ENCODE measurements at places on chromosomes 3 and 15.
A peak's percentile ranks its signal among the peaks of the same experiment; 100 is the strongest.

DNA sequence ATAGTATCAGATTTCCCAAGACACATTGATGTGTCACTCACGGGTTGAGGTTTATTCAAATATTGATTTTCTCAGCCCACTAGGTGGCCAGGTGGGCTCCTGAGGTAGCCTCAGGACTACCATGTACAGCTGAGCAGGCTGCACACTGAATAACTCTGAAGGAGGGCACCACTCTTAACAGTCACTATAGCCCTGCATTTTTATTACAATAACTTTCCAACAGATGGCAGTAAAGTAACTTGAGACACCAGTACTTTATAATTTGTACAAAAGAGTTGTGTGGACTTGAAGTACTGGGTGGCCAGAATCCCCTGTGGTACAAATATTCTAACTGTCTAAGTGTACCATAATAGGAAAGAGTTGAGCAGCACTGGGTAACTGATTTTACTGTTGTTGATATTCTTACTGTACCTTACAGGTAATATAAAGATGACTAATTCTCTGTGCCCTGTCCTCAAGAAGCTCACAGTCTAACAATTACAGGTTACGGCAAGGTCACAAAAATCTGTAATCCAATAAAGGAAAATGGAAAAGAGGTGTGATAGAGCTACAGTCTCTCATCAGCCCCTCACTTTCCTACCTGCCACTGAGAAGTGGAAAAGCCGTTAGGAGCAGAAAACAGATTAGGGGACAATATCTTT is 76.0 kb downstream of the ETFA start:
- DNase-seq, result no peak

- DNase-seq, result peak; percentile 76
Measured at GRCh38 chr3:196968233-196969133, at the start of gene PIGZ. Gene PIGZ, minus strand, starts transcription at chr3:196968833. Its CDS starts 16,802 bp downstream, at chr3:196952031.

GRCh38 chr3:151460228-151460627 is 633 bp downstream of the IGSF10 start:
- no peak for DNase-seq

DNA sequence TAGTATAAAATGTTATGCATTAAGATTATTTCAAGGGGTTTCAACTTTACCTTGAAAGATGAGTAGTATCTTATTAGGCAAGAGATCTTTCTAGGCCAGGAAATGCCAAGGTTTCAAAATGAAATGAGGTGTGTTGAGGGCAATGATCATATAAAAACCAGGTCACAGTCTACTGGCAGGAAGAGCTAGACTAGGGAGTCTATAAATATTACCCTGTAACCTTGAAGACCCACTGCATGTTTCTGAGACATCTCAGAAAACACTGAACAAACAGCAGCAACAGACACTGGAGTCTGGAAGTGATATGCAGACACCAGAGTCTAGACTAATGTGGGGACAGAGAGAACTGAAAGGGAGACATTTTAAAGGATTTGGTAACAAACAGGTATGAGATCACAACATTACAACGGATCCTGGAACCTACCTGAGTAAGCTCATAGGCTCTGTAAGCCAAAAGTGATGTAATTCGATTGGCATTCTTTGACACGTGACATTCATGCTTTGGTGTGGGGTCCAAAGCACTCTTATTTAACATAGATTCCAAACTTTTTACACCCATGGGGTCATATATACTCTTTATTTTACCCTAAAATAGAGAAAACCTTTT is 15.0 kb downstream of the TASOR start:
- no peak for DNase-seq

DNA sequence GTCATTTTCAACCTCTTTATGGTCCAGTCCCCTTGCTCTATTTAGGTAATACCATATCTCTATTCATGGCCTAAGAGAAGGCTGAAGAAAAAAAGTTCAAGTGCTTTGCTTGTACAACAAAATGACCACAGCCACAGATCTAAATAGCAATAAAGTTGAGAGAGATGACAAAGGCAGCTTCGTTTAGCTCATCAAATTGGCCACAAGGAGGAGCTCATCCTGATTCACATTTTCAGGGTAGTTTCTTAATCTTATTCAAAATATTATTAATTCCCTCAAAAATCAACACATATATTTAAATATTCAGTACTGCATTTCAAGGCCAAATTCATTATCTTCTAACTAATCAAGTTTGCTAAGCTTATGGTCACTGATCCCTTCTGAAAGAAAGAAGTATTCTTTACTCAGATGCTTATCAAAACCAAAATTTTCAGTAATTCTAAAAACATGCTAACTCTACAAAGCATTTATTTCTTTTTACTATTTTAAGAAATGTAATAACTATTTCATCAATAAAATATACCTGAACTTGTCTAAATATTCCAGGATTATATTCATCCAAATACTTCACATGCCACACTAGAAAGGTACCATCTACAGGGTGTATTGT is 85.5 kb downstream of the DMXL2 start:
- no peak for DNase-seq

GRCh38 chr15:36673039-36673438 is 93.6 kb downstream of the CDIN1 start:
- DNase-seq, result no peak

DNA sequence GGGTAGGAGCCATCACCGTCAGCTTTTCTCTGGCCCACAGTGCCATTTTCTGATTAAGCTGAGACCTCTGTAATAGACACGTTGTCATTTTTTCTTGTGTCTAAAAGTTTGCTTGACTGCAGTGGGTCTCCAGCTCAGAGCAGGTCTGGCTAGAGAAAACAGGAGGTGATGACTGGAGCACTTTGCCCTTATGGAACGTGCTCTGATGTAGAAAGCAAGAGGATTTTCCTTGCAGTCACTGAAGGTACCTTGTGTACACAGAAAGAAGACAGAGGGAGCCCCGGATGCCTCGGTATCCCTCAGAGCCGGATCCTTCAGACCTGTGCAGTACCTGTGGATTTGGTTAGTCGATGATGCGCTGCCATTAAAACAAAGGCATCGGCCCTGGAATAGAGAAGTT is 76.2 kb downstream of the IGF1R start:
- DNase-seq, result no peak

- DNase-seq, result no peak
Measured at GRCh38 chr15:40136470-40137302, 24.2 kb upstream of the BUB1B start.

DNA sequence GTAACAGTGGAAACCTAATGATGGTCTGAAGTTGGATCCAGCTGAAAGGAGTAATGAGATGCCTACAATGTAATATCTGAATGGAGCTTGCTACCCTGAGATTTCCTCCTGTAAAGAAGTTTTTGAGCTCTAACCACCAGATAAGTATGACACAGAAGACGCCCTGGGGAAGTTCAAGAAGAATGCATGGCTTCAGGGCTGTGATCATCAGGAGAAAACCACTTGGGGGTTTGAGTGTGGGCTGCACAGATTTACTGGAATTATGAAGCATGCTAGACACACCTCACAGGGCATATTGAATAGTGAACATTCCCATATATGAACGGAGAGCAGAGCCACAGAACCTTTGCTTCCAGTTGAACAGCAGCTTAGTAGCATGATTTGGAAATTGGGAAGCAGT is 10.6 kb upstream of the CCDC80 start:
- no peak for DNase-seq

GRCh38 chr3:150352931-150353330 is 55.2 kb upstream of the TSC22D2 start:
- no peak for DNase-seq

GRCh38 chr15:50890751-50891150 is 17.7 kb upstream of the AP4E1 start:
- DNase-seq, result no peak

DNA sequence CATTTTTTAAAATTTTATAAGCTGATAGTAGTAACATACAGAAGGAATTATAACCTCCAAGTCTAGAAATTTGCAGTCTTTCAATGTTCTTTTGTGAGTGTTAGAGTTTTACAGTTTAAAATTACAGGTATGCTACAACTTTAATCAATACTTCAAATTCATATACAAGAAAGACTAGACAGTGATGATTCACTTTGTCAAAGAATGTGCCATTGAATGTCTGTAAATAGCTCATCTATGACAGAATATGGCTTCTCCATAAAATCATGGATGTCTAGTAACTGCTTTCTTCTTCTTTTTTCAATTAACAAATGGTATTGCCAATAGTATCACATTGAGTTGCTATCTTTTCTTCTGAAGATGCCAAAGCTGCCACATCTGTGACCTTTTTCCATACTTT is 4.1 kb upstream of the TSC22D2 start:
- no peak for DNase-seq

GRCh38 chr15:67047149-67047661 is 18.2 kb upstream of the SMAD3 start:
- no peak for DNase-seq

DNA sequence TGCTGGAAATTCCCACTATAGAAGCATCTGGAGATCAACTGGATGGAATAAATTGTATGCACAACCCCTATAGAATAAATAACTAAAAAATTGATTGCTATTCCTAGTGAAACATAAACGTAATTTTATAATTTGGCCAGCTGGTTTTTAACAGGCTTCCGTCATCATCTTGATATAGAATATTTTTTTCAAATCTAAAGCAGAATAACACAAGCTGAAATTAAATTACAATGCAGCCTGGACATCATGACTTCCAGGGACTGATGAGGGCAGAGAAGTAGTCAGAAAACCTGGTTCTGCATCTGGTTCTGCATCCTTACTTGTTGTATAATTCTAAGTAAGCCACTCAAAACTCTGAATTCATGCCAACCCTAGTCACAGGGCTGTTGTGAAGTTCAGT is 146.1 kb downstream of the MEX3B start:
- DNase-seq, result no peak

- DNase-seq, result no peak
Measured at GRCh38 chr3:189849262-189849661, 218.1 kb downstream of the TP63 start.

- DNase-seq, result no peak
Measured at GRCh38 chr15:92463826-92464225, 70.1 kb downstream of the ST8SIA2 start.

DNA sequence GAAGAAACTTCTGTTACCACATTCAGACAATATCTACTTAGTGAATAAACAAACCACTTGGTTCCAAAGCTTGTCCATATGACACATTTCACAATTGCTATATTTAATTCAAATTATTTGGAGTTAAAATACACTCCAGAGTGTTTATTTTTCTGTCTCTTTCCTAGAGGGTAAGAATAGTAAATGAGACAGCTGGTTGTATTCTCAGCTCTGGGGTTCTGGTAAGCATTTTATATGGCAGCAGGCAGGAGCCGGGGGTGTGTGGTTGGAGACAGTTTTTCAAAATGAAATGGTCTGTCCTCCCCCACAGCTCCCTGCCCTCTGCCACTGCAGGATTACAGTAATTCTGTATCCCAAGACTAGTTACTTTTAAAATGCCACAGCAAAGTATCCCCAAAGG is 10.9 kb upstream of the SEC61A1 start:
- DNase-seq, result no peak

- DNase-seq, result no peak
Measured at GRCh38 chr3:188113756-188114155, 40.2 kb upstream of the LPP start.

DNA sequence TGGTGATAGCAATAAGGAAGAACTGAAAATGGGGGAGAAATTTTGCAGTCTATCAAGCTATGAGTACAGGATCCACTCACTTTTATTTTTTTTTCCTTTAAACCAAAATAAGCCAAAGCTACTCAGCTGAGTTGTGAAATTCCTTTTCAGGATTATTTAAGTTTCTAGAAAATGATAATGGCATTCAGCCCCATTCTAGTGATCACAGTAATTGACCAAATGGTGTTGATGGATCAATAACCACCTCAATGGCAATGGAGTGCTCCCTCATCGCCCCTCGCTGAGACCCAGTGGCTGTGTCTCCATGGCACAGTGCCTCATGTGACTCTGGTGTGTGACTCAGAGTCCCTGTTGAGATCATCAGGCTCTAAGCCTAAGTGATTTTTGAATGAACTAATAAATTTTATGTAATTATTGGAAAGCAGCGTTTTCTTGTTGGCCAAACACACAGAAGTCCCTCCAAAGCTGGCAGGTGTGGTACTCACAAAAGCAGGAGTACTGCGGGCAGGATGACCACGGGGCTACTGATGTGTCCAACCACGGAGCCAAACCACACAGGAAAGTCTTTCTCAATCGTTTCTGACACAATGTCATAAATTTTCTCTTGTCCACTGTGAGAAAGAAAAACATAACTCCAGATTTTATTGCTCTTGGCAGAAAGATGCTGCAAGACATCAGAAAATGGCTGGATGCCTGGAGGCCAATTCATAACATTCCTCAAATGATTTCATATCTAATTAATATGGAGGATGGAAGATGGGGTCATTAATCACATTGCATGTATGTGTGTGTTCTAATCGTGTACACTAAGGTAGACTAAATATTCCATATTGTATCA is 14.4 kb upstream of the STARD5 start:
- peak; percentile 47 for DNase-seq

- DNase-seq, result no peak
Measured at GRCh38 chr3:43870844-43871626, 180.3 kb downstream of the ABHD5 start.

GRCh38 chr3:38724392-38724736 is 74.9 kb upstream of the SCN5A start:
- DNase-seq, result no peak

- no peak for DNase-seq
Measured at GRCh38 chr3:19539518-19540392, 391.4 kb downstream of the KCNH8 start.

GRCh38 chr3:23953523-23953922 is 8.4 kb downstream of the NR1D2 start:
- DNase-seq, result no peak

- DNase-seq, result no peak
Measured at GRCh38 chr3:183262875-183263378, 9.9 kb downstream of the B3GNT5 start.

- peak; percentile 86 for DNase-seq
Measured at GRCh38 chr15:72319360-72319984, 485 bp downstream of the CELF6 start.

DNA sequence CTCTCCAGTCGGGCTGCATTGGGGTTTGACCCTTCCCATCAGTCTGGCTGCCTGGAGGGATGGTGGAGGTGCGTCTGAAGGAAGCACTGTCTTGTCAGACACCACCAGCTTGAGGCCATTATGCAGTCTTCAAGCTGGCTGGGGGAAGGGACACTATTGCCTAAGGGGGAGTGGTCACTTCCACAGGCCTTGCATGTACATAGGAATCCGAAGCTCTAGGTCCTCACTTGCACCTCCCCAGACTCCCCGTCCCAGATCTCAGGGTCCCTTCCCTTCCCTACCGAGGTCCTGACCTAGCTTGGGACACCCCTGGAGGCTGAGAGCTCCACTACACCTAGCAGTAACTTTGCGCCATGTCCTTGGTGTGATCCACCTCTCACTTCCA is 48.6 kb upstream of the KLF13 start:
- no peak for DNase-seq

- no peak for DNase-seq
Measured at GRCh38 chr3:186979852-186980251, 49.5 kb downstream of the ST6GAL1 start.

All from left ventricle myocardium superior (tissue), 1 donor.